NCI-H2029 (cell line): ENCODE measurements at places on chromosomes 1 and 21.
A peak's percentile ranks its signal among the peaks of the same experiment; 100 is the strongest.

DNA sequence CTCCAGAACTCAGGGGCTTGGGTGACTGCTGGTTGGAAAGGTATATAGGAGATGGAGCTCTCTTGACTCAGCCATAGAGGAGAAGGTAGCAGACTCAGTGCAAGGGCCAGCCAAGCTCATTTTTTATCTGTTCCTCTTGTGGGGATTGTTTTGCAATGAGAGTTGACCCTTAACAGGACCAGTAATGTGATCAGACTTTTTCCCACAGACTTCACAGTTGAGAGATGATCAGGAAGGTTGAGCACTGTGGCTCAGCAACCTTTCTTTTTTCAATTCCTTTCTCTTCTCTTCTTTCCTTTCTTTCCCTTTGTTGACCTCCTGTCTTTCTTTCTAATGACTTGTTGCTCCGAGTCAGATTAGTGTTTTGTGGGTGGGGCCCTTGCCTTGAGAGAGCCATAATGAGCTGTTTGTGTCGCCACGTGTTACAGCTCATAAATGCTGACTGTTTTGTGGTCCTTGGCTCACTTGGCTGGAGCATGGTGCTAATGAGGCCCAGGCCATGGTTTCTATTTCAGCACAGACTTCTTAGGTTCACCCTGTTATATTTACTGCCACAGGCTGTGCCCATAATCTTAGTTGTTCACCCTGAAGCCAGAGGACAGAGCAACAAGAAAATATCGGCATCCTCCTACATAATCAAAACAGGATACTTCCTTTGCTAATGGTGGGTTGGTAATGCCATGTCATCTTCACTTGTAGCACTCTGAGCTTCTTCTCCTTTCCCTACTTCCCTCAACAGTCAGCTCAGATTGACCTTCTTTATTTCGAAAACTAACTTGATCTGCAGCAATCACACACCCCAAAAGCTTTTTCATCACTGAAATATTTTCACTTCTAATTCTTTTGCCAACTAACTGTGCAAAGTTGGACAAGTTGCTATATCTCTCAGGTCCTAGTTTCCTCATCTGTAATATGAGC, 13.9 kb downstream of the ADAM30 start:
- no peak for DNase-seq

- no peak for DNase-seq
These were observed 8.0 kb downstream of the RRP1B start for GRCh38 chr21:43667191-43667904.

DNA sequence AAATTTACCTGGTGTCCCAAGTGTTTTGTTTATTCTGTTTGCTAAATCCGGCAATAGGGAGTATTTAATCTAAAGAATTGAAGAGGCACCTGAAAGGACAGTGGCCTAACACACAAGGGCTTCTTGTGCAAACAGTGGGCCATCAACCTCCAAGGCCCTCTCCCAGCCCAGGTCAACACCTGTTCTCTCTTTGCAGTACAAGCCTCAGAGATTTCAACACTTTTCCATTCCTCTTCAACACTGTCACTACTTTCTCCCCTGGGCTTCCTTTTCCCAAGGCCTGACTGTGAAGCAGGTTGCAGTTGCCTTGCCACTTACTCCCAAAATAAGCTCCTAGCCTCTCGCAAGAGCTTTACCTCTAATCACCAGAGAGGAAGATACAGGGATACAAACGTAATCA, 3.2 kb upstream of the SNAPIN start:
- peak; percentile 36 for DNase-seq

- no peak for DNase-seq
These were observed 79.3 kb downstream of the ADARB1 start for GRCh38 chr21:45153358-45154318.

DNA sequence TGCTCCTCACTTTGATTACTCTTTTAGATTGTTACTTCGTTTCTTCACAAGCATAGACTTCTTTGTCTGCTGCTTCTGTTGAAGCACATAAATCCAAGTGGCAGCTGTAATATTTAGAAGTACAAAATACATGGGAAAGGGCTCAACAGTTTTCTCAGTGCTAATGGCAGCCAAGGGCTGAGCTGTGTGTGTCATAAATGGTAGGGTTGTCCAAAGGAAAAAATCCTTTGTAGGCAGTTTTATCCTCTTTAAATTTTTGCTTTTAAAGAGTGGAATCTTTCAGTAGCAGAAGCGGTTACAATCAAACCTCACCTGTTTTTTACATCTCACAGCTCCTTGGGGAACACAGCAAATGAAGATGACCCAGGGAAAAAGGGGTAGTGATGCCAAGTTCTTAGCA, 650.8 kb downstream of the PLPP3 start:
- DNase-seq, result no peak

DNA sequence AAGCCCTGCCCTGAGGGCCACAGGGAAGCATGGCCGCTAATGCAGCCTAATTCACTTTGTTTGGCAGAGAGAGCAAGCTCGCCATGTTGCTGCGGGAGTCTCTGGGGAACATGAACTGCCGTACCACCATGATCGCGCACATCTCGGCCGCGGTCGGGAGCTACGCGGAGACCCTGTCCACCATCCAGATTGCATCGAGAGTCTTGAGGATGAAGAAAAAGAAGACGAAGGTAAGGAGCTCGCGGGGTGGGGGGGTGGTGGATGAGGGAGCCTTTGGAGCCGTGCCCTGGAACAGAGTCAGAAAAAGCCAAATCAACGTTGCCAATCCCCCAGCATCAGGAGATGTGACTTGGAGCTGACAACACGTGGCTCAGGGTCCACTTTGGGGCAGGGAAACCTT, 529.4 kb downstream of the KIF26B start:
- no peak for DNase-seq

DNA sequence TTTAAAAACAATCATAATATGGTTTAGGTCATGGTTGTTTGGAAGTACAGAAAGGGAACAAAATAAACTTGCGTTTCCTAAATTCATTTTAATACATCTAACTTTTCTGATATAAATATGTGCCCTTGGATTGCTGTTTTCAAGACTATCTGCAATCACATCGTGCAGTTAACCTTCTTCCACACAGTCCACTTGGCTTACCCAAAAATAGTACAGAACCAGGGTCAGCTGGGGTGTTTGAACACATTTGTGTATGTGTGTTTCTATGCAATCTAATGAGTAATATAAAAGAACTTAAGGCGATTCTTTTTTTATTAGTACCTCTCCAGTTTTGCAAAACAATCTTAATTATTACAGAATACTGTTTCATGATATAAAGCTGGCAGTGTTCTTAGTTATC, 19.9 kb downstream of the SAMSN1 start:
- DNase-seq, result no peak

GRCh38 chr1:165699577-165699976, 1.2 kb upstream of the ALDH9A1 start:
- DNase-seq, result no peak

GRCh38 chr1:206496131-206496793, 11.1 kb upstream of the RASSF5 start:
- DNase-seq, result peak; percentile 59

DNA sequence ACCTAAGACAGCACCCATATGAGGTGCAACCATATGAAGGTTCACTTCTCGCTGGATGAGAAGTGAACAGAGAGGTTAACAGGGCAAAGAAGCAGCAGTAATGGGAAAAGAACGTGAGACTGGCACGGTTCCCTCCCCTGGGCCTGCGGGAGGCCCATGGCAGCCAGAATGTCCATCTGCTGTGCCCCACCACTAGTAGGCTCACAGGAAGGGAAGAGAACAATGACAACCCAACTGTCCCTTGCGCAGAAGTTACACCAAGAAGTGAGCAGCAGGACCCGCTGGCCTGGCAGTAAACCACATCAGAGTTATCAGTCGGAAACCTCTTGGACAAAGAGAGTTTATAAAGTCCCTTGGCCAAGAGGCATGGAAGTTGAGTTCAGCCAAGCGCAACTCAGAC, 11.3 kb downstream of the HIVEP3 start:
- DNase-seq, result no peak

- no peak for DNase-seq
These were observed 9.5 kb upstream of the GOLT1A start for GRCh38 chr1:204223129-204223860.

DNA sequence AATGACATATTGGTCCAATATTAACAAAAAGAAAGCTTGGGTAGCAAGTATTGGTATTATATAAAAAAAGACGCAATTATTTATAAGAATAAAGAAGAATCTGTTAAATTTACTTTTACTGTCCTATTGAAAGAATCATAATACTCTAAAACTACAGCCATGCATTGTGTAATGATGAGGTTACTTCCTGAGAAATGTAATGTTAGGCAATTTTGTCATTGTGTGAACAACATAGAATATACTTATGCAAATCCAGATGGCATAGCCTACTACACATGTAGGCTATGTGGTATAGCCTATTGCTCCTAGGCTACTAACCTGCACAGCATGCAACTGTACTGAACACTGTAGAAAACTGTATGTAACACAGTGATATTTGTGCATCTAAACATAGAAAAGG, 121.2 kb upstream of the PTGFR start:
- DNase-seq, result no peak

GRCh38 chr1:60948486-60948885, 133.9 kb upstream of the NFIA start:
- no peak for DNase-seq

- DNase-seq, result no peak
These were observed 125.8 kb downstream of the CTH start for GRCh38 chr1:70536708-70537366.

- no peak for DNase-seq
These were observed 175.7 kb upstream of the COL11A1 start for GRCh38 chr1:103283841-103284669.

GRCh38 chr1:32246888-32247273, at the start of gene FAM167B:
Gene FAM167B, plus strand, starts transcription at chr1:32247222. Its CDS starts 200 bp downstream, at chr1:32247422.
- DNase-seq, result no peak

- DNase-seq, result no peak
These were observed 15.5 kb downstream of the TEX35 start for GRCh38 chr1:178528228-178528952.

- DNase-seq, result peak; percentile 15
These were observed 374.5 kb downstream of the RPS6KC1 start for GRCh38 chr1:213425376-213426030.

GRCh38 chr1:23122023-23122748, 46.5 kb downstream of the LUZP1 start:
- no peak for DNase-seq

GRCh38 chr1:48245106-48245505, 22.6 kb downstream of the SLC5A9 start:
- no peak for DNase-seq

- no peak for DNase-seq
These were observed 455.3 kb downstream of the KCNT2 start for GRCh38 chr1:196152975-196153374.

DNA sequence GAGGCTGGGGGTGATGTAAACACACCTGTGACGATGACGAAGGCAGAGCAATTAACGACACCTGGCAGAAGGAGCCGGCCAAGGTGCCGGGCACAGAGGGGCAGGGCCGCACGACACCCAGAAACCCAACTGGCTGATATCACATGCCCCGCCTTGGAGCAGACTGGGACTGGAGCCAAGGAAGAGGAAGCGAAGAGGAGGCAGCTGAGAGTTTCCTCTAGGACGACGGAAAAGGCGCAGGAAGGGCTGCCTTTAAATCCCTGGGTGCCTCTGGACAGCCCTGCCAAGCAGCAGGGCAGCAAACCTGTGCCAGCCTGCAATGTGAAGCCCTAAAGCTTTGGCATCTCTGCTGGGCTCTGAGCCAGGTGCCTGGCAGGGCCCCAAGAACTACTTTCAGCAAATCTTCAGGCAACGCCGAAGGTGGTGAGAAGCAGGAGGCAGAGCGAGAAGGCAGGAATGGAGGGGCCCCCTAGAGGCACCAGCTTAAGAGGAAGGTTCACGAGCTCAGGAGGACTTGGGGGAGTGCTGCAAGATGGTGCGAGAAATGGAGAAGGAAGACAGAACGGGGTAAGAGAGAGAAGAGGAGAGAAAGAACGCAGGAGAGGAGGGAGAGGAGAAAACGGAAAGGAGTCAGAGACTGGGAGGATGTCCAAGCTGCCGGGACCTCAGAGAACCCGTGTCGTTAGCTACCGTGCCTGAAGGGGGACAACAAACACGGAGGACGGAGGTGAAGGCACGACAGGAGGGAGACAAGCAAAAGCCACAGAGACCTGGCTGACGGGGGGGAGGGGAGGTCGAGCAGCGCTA, 25.3 kb upstream of the PEF1 start:
- DNase-seq, result peak; percentile 88

- no peak for DNase-seq
These were observed 134.7 kb upstream of the TNR start for GRCh38 chr1:175877939-175878737.

- DNase-seq, result no peak
These were observed 25.7 kb downstream of the GPR161 start for GRCh38 chr1:168110896-168111545.
